ENCODE measurements at places on chromosomes 3 and 15.

- DNase-seq = peak; percentile 32
Measured at GRCh38 chr3:46883054-46883829, 5.7 kb downstream of the PTH1R start.

DNA sequence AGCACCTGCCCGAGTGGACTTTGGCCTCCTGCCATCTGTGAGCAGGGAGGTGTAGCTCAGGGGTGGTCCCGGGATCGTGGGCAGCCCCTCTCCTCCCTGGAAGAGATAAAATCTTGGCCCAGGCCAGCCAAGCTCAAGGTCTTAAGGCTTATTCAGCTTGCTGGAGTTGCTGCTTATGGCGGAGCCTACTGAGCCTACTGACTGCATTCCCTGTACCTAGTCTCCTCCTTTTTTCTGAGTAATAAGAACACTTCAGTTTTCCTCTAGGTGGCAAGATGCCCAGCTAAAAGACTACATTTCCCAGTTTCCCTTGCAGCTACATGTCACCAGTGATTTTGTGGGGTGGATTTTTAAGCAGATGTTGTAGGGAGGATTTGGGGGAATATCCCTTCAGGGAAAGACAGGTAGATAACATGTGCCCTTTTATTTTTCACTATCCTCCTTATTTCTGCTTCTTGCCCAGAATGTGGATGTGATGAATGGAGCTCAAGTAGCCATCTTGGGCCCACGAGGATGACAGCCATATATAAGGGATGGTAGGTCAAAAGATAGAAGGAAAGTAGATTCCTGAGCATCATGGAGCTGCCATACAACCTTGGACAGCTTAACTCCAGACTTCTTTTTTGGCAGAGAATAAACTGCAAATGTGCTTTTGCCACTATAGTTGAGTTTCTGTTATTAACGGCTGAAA is 41.4 kb upstream of the INSYN1 start:
- DNase-seq = no peak

DNA sequence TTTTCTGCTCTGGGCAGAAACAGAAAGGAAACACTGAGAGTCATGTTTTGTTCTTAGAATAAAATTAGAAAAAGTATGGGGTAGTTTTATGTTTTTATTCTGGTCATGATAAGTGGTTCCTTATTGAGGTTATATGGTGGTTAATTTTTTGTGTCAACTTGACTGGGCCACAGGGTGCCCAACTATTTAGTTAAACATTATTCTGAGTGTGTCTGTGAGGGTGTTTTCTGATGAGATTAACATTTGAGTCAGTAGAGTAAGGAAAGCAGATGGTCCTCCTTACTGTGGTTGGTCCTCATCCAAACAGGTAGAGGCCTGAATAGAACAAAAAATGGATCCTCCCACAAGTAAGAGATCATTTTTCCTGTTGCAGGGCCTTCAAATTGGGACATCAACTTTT is 98.9 kb downstream of the C3orf38 start:
- DNase-seq = no peak

DNA sequence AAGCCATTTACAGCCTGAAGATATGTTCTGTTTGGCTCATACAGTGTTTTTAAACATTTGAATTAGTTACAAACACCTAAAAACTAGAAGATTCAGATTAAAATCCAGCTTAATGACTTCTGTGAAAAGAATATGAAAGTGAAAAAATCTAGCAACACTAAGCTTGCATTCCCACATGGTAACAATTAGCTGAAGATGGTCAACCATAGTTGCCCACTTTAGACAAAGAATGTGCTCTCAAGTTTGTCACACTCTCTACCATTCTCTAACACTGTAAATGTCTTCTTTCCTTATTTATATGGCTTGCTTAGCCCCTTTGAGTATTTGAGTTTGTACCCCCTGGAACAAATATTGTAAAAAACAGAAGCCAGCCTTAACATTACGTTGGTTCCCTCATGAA is 32.7 kb downstream of the HDGFL3 start:
- no peak for DNase-seq

- DNase-seq = no peak
Measured at GRCh38 chr15:32722136-32722535, 4.3 kb downstream of the GREM1 start.

GRCh38 chr3:111539351-111540331 is 2.4 kb upstream of the CD96 start:
- DNase-seq = peak; percentile 80

- DNase-seq = peak; percentile 52
Measured at GRCh38 chr3:113606539-113607218, 74.3 kb downstream of the SIDT1 start.

- DNase-seq = no peak
Measured at GRCh38 chr3:178146406-178146831, 389.8 kb upstream of the KCNMB2 start.

- DNase-seq = no peak
Measured at GRCh38 chr3:129421988-129422745, 6.3 kb downstream of the EFCAB12 start.

DNA sequence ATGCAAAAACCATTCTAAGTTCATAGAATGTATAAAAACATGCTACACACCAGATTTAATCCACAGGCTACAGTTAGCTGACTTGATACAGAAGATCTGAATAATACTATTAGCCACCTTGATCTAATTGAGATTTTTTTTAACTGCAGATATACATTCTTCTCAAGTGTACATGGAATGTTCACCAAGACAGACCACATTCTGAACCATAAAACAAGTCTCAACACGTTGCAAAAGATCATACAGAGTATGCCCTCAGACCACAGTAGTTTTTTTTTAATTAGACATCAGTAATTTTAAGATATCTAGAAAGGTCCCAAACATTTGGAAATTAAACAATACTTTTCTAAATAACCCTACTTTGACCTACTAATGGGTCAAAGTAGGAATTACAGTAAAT is 83.3 kb downstream of the FGF7 start:
- no peak for DNase-seq

DNA sequence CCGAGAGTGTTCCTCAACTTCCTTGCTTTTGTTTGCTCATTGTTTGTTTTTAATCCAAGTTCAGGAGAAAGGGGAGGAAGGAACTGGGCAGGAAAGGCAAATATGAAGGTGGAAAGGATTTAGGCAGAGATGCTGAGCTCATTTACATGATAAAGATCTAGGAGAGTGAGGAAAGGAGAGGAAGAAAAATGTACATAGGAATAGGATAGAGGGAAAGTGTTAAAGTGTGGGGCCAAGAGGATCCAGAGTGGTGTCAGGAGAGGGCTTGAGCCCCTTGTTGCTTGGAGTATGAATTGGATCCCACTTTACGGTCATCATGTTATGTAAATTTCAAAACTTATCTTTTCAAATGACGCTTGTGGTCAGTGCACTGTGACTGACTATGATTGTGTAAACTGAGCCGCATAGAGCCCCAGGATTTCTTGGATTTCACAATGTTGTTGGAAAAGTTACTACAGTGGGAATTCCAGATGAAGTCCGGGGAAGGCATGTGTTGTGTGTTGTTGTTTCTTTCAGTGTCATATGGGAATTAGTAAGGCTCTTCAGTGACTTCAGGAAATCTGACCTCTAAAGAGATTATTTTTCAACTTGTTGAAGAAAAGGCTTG is 15.0 kb upstream of the PLD1 start:
- DNase-seq = no peak

GRCh38 chr3:46712191-46713049 is 5.2 kb downstream of the PRSS50 start:
- DNase-seq = no peak

DNA sequence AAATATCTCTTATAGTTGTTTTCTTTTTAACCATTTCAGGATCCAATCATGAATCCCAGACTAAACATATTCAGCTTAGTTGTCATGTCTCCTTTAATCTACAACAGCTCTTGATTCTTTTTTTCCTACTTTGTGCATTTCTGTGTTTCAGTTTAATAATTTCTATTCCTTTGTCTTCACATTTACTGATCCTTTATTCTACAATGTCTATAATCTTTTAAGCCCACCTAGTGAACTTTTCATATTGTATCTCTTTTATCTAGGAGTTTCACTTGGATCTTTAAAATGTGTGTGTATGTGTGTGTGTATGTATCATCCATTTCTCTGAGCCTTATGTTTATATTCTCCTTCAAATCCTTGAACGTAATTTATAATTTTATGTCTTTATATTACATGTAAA is 70.1 kb downstream of the RNF13 start:
- DNase-seq = no peak

GRCh38 chr15:66566963-66567531 is 1.2 kb upstream of the LCTL start:
- peak; percentile 71 for DNase-seq

- DNase-seq = no peak
Measured at GRCh38 chr15:89483079-89483478, 13.3 kb downstream of the RHCG start.

DNA sequence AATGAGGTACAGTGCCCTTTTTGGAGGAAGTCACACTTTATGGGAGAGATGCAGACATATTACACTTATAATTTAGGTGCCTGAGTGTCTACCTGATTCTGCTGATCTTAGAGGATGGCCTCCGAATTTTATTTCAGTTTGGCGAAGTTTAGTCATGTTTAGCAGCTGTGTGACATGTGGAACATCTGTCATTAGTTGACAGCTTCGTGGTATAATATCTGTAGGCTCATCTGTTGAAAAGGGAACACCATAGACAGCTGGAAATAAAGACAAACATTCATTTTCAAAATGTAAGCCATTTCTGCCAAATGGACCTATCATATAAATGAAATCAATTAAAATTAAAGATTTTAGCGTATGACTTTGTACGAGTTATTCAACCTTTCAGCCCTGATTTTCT is 165.4 kb downstream of the CFAP20DC start:
- DNase-seq = no peak

DNA sequence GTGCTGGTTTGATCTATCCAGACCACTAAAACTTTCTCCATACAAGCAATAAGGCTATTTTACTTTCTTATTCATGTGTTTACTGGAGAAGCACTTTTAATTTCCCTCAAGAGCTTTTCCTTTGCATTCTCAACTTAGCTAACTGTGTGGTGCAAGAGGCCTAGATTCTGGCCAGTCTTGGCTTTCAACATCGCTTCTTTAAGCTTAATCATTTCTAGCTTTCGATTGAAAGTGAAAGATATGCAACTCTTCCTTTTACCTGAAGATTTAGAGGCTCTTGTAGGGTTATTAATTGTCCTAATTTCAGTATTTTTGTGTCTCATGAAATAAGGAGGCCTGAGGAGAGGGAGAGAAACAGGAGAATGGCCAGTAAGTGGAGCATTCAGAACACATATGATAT is 234.8 kb upstream of the GADL1 start:
- DNase-seq = no peak

GRCh38 chr3:106115557-106115956 is 246.7 kb upstream of the CBLB start:
- DNase-seq = no peak

- no peak for DNase-seq
Measured at GRCh38 chr3:33982269-33982798, 183.9 kb downstream of the PDCD6IP start.

GRCh38 chr15:69222002-69222474 is 61.6 kb downstream of the GLCE start:
- DNase-seq = no peak

- peak; percentile 59 for DNase-seq
Measured at GRCh38 chr3:126983653-126984390, 907 bp downstream of the PLXNA1 start.

- DNase-seq = no peak
Measured at GRCh38 chr3:138493804-138494606, 59.6 kb downstream of the ESYT3 start.

- DNase-seq = no peak
Measured at GRCh38 chr15:50380089-50380488, 25.1 kb upstream of the GABPB1 start.

GRCh38 chr15:70257047-70257446 is 159.3 kb upstream of the TLE3 start:
- no peak for DNase-seq

- DNase-seq = no peak
Measured at GRCh38 chr15:49178497-49178896, 8.4 kb downstream of the GALK2 start.

DNA sequence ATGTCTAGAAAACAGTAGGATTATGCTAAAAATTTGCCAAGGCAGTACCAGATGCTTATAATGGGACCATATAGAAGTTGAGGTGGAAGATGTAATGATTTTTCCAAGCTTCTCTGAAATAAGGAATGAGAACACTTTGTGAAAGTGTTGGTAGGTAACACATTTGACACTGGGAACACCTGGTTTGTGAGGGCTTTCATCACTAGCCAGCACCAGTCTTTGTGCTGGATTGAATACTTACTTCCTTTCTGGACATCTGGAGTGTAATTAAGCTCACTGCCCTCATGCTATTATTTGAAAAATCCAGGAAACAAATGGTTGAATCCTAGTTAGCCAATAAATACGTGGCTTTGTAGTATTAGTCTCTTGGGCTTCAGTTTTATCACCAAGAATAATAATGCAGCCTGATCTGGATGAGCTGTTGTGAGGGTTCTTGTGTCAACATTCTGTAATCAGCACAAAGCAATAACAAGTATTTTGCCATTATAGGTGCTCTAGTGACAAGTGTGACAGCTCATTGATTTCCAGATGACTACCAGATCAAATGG is 12.9 kb downstream of the CCDC80 start:
- no peak for DNase-seq

DNA sequence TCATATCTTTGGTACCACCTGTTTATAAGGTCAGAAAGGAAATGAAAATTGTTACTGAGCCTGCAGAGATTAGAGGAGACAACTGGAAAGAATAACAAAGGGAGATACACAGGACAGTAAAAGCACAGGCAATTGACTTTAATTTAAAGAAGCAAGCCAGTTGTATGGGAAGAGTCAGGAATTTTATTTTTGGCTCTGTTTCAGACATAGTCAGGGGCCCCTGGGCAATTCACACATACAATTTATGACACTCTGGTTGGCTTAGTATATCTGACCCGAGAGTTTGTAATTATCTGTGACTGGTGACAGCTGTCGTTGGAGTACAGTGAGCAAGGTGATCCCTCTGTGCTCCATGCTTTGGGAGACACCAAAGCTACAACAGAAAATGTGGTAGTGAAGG is 591.9 kb upstream of the NECTIN3 start:
- DNase-seq = no peak

GRCh38 chr3:19526071-19526470 is 377.8 kb downstream of the KCNH8 start:
- no peak for DNase-seq

GRCh38 chr15:58432401-58432800 is 610 bp downstream of the LIPC start:
- DNase-seq = no peak

GRCh38 chr3:25023876-25024275 is 404.2 kb upstream of the RARB start:
- DNase-seq = no peak

DNA sequence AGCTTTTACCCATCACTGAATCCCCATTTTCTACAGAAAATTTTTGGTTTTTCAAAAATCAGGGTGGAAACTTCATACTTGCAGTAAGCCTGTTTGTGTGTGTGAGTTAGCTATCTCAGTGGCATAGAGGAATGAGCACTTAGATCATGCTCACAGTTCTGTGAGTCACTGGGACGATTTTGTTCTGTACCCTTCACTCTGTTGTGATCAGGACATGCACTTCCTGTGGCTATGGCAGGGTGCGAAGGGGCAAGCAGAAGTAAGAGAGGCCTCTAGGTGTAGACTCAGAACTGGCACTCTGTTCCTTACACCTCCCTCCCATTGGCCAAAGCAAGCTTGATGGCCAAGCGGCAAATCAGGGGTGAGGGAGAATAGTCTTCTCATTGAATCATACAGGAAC is 11.6 kb downstream of the NIPA2 start:
- no peak for DNase-seq

All from CD4-positive, alpha-beta T cell treated with Interleukin-17A for 4 hours (primary cell).